NCI-H2081 treated with DMSO at 0.1 percent for 48 hours (cell line): ENCODE measurements at places on chromosomes 16 and 17.
A peak's percentile ranks its signal among the peaks of the same experiment; 100 is the strongest.

DNA sequence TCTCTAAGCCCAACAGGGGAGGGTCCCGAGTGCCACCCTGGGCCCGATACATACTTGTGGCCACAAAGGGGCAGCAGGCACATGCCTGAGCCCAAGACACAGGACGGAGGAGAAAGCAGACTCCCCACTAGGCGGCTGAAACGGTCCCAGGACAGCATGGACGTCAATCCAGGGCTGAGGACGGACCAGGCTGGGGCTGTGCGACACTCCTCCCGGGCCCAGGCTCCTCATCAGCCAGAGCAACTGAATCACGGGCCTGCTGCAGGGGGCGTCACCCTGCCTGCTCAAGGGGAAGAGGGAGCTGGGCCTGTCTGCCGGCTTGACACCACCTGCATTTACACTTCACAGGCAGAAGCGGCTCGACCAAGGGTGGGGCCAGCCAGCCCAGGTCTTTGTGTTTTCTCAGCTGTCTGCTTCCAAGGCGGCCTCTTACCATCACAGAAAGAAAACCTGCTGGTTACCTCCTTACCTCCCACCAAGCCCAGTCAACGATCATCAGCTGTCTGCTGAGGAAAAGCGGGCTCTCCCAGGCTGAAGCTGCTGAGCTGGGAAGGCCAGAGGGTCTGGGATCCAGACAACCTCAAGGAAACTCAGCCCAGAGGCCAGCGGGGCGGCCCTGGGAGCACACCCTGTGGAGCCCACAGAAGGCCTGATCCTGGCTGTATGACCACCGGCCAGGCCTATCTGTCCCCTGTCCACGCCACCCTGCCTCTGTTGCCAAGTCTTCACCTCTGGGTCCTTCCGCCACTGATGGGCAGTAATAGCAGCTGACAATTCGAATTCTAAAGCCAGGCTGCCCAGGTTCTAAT is 26.4 kb downstream of the KIFC3 start:
- DNase-seq, result no peak

DNA sequence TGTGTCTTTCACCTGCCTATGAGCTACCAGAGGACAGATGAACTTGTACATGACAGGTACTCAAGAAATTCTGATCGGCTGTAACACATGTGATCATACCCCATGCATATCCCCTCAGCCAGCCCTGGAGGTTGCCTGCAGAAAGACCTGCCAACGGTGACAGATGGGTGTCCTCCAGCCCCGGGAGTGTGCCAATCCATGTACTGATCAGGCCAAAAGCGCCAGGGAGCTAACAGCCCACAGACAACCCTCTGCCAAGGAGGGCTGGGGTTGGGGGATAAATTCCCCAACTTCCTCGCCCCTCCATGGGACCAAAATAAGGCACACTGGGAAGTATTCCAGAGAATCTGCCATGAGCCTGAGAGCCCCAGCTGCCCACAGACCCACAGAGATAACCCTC is 189.4 kb downstream of the CCT6B start:
- DNase-seq, result no peak

DNA sequence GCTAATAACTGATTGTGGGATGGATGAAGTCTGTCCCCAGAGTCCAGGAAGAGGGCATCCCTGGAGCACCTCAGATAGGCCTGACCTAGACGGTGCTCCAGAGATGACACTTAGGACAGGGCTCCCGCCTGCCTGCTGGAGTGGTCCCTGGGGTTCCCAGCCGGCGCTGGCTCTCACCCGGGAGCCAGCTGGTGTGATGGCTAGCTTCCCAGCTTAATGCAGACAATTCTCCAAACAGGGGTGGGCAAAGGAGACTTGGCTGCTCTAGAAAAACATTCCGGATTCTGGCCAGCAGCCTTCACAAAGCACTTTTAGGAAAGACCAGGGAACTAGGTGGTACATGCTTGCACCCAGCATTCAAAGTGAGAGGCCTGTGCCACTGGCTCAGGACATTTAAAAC is 18.6 kb downstream of the ACE start:
- DNase-seq, result no peak

DNA sequence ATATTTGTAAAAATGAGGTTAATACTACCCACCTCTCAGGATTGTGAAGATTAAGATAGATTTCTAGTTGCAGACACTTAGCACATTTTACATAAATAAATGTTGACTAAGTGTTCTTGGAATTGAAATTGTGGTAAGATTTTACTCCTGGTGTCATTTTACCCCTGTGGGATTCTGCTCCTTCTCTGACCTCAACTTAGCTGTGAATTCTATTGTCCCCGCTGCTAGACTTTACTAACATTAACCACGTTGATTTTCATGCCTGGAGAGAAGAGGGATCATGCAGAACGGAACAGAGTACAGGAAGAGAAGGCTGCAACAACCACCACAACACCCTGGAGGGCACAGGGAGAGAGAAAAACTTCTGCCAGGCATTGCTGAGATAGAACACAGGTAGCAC is 2.1 kb upstream of the TOM1L1 start:
- DNase-seq, result no peak

DNA sequence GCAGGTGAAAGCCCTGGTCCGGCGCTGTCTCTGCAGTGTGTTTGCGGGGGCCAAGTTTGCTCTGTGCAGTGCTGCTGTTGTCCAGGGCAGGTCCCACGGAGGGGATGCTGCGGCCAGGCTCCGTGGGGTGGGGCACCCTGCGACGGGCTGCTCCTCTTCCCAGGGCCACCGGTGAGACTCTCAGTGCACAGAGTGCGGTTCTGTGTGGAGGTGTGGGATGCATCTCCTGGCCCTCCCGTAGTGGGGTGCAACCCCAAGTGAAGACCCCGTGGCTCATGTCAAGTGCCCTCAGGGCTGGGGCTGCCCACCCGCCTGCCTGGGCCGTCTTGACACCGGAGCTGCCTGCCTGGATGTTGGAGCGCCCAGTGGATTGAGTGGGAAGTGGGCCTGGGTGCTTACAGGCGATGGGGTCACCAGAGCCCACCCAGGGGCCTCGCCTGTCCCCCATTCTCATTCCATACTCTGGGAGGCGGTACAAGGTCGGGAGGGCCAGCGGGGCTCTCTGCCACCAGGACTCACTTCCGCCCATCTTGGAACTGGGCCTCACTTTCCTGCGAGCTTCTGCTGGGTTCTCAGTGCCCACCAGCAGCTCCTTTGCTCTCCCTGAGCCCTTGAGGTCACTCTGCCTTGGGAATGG is 119.9 kb downstream of the BANP start:
- DNase-seq, result no peak

DNA sequence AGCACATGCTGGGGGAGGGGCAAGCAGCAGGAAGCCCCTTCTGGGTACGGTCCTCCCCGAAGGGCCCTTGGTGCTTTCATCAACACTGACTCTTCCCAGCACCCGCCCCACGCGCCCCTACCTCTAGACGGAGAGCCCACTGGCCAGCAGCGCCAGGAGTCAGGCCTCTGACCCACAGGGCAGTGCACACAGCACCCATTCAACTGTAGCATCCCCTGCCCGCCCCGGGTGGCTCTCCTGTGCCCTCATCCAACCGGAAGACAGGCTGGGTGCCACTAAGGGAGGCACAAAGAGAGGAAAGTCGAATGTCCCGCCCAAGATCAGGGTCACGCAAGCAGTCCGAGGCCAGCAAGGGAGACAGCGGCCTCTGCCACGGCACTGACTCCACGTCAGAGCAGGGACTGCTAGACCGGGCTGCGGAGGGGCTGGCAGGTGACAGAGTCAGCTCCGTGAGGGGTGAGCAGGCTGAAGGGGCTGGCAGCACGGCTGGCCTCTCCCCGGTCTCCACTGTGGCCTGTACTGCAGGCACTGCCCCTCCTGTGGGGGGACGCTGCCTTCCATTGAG is 9.8 kb downstream of the MSRB1 start:
- no peak for DNase-seq

DNA sequence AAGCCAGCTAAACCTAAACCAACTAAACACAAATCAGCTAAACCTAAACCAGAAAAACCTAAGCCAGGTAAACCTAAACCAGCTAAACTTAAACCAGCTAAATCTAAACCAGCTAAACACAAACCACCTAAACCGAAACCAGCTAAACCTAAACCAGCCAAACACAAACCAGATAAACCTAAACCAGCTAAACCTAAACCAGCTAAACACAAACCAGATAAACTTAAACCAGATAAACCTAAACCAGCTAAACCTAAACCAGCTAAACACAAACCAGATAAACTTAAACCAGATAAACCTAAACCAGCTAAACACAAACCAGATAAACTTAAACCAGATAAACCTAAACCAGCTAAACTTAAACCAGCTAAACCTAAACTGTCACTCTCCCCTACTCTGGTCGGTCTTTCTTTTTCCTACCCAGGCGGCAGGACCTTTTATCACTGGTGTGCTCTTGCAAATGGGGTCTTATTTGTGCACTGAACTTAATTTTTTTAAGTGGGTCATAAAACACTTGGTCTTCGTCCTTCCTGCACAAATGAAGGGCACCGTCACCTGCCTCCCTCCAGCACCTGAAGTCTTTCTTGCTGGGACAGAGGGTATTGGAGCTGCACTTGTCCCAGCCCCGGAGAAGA is 7.2 kb downstream of the EVPL start:
- DNase-seq, result no peak

DNA sequence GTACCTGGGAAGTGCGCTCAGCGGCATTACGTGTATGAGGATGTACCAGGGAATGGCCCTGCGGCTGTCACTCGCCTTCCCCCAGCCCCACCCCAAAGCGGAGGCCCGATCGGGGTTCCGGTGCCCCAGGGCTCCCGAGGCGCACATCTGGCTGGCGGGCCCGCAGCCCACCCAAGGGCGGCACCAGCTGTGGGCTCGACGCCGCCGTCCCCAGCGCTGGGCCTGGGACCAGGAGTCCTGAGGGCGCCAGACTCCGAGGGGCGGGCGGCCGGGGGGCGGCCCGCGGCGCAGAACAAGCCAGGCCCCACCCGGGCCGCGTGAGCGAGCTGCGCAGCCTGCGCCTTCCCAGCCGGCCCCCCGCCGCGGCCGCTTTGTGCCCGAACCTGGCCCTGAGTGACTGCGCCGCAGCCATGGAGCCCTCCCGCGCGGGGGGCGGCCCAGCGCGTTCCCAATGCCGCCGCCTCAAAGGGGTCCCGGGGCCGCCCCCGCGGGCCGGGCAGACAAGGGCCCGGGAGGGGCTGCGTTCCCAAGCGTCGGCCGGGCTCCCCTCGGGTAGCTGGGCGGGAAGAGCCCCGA is 17.4 kb downstream of the ZNF423 start:
- DNase-seq, result no peak

DNA sequence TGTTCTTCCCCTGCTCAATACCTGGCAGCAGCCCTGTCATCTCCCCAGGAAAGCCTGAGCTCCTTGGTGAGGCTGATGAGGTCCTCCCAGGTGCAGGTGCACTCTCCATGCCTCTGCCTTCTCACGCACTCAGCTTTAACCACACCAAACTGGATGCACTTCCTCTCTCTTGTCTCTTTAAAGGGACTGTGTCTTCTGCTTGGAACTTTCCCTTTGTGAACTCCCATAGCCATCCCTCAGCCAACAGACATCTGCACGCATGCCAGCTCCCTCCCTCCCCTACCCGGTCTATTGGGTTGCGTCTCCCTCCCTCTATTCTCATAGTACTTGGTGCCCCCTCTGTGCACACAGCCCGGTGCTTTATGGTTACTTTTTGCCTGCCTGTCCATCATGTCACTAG is 231.2 kb downstream of the MSI2 start:
- no peak for DNase-seq

DNA sequence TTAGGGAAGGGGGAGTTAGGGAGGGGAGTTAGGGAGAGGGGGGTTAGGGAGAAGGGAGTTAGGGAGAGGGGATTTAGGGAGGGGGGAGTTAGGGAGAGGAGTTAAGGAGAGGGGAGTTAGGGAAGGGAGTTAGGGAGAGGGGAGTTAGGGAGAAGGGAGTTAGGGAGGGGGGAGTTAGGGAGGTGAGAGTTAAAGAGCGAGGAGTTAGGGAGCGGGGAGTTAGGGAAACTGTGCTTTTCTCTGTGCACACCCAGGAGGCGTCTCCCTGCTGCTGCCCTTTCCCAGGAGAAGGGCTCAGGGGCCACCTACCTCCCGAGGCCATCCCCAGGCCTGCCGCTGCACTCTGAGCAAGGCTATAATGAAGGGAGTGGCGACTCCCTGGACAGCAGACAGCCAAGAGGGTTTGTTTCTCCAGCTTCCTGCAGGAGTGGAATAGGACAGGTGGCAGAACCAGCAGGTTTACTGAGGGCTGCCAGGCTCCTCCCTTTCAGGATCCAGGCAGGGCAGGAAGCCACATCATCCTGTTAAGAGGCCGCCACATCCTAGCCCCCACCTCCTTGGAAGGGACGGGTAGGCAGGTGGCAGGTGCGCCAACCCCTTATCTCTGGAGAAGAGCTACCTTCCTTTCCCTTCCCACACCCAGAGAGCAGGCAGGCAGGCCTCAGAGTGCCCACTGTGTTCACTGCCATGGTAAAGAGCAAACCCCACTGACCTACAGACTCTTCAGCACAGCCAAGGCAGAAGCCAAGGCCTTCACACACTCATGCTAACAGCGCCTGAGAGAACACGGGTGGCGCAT is 4.3 kb downstream of the CANT1 start:
- peak; percentile 86 for DNase-seq

DNA sequence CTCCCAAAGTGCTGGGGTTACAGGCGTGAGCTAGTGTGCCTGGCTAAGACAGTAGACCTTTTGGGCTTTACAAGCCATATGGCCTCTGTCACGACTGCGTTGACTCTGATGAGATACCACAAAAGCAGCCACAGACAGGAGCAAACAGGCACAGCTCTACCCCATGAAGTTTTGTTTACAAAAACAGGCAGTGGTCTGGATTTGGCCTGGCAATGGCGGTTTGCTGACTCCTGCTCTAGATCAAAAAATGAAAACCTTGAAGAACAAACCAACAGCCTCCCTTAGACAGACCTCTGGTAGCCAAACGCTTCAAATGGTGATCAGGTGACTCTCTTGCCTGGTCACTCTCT is 20.7 kb downstream of the SLC43A2 start:
- DNase-seq, result no peak

DNA sequence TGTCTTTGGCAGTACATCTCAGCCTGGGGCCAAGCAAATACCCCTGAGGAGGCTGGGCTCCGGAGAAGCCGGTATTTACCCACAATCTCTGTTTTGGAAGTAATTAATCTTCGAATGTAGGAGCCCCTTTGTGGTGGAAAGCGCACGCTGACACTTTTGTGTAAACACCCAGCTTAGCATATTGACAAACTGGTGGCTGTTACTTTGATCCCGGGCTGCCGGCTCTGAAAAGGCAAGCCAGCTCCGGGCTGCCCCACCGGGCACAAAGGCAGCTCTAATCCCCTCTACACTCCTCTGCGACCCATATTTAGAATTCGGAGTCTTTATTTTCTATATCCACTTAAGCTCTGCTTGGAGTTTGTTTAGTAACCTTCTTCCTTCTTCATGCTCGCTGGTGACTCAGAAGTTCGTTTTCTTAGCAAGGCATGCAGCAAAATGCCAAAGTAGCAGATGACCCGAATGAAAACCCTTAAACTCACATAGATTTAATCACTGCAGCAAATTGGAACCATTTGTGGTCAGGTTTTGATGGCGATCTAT is 144.0 kb upstream of the IRX3 start:
- no peak for DNase-seq

DNA sequence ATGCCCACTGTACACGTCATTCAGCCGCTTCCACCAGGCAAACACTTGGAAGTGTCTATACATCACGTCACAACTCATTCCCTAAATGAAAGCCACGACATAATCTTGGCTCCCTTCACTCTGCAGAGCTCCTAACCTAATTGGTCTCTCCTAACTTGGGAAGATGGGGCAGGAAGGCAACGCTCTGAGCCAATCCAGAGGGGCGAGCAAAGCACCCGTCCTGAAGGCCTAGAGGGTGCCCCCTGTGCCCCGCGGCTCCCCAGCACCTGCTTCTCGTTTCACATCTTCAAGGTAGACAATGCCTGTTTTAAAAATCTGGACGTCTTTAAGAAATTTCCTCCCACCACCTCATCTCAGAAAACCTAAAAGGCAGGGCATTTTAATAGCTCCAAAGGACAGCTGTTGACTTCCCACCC is 1.0 kb downstream of the CSNK2A2 start:
- no peak for DNase-seq

GRCh38 chr16:2804728-2805127 is 6.5 kb downstream of the PRSS41 start:
- DNase-seq, result no peak
